Glomerular endothelial cell (primary cell): ENCODE measurements at places on chromosomes 1 and 21.

DNA sequence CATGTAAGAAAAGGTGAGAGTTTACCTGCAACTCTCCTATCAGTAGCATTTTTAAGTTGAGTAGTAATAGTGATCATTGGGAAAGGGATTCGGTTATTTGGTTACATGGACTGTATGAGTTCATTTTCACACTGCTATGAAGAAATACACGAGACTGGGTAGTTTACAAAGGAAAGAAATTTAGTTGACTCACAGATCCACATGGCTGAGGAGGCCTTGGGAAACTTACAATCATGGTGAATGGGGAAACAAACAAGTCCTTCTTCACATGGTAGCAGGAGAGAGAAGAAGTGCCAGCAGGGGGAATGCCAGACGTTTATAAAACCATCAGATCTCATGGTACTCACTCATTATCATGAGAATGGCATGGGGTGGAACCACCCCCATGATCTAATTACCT, 59.3 kb upstream of the FBXO28 start:
- no peak for DNase-seq

DNA sequence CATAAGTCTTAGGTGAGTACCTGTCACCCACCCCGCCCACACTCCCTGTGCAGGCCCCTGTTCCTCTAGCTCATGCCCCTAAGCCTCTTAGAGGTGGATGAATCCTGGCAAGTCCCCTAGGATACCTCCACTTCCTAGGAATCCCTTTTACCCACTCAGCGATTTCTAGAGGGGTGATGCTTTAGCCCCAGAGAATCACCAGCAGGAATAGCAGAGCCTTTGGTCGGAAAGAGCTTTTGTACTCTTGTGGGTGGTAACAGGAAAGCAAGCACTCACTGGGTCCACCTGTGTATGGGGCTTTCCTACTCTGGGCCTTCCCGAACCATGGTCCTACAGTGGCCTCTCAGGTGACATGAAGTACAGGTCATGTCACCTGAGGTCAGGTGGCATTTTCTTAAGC, 172.4 kb downstream of the CLIC6 start:
- DNase-seq, result no peak

- DNase-seq, result no peak
Measured at GRCh38 chr1:178284058-178284457, 190.2 kb downstream of the RASAL2 start.

DNA sequence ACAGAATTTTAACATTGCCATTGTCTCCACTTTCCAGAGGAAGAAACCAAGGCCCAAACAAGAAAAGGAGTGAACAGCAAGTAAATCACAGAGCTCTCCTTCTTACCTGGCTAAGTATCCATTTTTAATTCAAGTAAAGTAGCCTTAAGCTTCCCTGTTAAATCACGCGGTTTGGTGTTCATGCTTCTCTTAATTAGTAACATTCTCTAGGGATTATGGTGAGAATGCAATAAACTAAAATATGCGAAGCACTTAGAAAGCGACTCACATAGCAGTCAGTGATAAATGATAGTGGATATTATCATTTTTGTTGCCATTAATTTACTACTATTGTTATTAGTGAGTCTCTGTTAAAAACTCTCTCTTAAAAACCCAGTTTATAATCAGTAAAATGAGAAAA, 630.5 kb upstream of the TMPRSS15 start:
- DNase-seq, result no peak

GRCh38 chr1:246295968-246296367, 211.1 kb downstream of the SMYD3 start:
- no peak for DNase-seq
